ENCODE measurements at places on chromosomes 1 and 21.

- DNase-seq = no peak
These were observed 36.3 kb upstream of the PCBP3 start for GRCh38 chr21:45607021-45607908.

DNA sequence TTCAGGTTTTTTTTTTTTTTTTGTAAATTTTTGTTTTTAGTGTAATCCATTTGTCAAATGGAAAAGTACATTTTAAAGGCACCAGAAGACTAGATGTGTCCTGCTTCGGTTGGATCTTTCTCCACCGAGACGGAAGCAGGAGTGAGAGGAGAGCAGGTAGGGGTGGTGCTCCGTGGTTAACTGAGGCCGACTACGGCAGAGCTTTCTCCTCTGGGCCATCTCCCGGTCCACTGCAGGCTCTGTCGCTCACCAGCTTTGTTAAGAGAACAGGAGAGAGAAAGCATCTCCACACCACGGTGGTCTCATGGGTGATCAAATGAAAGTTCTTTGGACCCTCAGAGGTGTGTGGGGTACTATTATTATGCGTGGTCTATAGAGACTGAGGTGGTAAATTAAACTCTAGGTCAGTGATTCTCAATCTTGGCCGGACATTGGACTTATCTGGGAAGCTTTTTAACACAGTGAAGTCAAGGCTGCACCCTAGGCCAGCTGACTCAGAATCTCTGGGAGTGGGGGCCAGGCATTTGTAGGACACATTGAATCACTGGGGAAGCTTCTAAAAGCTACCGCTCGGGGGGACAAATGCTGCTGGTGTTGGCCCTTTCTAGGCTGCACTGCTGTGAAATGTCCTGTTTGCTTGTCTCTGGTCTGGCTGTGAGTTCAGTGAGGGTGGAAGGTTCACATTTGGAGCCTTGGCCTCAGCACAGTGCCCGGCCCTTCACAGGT lies 25.0 kb downstream of the ABCA4 start:
- no peak for DNase-seq

DNA sequence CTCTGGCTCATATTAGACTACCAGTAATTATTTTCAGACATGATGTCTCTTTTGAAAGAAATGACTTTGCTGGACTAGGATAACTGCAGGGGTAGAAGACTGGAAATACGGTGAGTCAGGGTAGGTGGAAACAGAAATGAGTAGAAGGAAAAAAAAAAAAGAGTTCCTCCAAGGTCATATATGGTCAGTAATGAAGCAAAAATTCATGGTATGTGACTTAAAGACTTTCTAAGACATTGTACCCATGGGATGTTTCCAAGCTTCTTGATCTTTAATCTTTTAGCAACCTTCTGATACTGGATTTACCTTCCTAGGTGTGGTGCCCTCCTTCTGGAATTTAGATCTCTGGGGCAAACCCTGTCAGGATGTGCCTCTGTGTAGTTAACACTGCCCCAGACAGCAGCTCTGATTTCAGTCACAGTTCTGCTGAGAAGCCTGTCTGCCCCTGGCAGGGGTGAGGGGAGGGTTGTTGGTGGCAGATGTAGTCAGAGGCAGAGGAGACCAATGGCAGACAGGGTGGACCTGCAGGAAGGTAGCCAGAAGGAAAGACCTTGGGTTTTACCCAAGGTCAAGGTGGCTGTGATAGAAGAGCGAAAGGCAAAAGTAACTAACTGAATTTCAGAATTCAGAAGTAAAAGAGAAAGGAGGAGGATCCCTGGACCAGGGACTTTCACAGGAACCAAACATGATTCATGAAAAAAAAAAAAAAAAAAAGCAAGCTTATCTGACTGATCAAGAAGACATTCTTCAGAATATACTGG lies 44.1 kb upstream of the BCL10 start:
- no peak for DNase-seq

GRCh38 chr1:218205721-218206120 lies 79.4 kb upstream of the RRP15 start:
- no peak for DNase-seq

DNA sequence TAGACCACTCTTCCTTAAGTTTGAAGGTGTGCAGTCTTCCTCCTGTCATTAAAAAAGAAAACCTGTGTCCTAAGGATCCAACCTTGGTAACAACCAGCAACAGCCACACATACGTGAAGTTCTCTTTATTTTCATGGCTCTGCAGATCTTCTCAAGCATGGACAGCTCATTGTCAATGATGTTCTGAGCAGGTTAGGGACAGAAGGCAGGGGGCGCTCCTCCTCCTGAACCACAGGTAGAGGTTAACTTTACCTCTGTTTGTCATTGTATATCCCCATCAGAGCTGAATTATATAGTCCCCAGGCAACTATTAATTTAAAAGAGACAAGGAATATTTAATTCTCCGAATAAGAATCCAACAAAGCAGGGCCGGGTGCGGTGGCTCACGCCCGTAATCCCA lies 52.5 kb upstream of the CR2 start:
- no peak for DNase-seq

DNA sequence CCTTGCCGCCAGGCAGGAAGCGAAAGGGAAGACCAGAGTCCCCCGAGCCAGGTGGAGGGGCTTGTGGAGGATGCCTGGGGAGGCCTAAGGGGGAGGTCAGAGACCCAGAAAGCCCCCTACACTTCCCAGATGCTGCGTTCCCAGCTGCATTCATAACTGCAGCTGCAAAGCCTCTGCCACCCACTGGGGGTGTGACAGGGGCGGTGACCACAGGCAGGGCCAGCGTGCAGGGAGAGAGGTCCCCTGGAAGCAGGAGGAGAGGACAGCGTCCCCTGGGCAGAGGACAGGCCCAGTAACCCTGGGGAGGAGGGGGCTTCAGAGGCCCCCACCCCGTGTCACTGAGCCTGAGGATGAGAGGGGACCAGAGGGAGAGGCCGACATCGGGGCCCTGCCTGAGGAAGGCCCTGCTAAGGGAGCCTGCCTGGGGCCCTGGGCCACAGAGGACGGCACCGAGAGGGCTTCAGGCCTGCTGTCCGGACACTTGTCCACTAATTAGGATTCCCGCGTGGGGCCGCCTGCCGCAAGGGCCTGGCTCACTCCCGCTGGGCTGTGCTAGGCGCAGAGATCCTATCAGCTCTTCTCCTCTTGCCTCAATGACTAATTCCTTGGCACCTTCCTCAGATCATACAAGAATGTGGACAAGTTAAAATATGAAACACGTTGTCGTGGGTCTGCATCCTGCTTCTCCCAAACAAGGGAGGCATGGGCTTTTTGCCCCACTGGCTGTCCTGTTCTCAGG lies 49.1 kb upstream of the CCDC27 start:
- DNase-seq = no peak

GRCh38 chr1:30856260-30856790 lies 52.2 kb downstream of the SDC3 start:
- DNase-seq = no peak

DNA sequence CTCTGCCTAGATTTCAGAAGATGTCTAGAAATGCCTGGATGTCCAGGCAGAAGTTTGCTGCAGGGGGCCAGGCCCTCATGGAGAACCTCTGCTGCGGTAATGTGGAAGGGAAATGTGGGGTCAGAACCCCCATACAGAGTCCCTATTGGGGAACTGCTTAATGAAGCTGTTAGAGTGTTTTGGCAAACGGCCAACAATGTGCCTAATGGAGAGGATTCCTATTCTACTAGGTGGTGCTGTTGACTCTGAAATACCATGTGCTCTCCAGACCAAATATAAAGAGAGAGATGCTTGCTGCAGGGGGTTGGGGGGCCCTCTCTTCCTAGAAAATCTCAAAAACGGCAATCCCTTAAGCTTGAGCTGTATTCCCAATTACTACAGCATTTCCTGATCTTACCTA lies 57.1 kb upstream of the DR1 start:
- DNase-seq = no peak

DNA sequence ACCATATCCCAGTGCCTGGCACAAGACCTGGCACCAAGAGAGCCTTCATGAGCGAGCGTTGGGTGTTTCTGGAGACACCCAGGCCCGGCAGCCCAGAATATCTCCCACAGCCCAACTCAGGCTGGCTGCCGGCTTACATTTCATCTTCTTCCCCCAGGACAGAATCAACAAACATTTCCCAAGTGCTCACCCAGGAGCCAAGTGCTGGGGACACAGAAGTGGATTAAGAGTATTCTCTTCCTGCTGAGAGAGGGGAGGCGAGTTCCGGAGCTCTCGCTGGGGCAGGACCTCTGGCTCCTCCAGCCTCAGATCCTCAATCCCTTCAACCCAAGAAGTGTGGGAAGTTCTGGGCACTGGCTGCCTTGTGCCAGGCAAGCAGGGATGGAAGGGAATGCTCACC lies 23.6 kb downstream of the IFFO2 start:
- DNase-seq = no peak

DNA sequence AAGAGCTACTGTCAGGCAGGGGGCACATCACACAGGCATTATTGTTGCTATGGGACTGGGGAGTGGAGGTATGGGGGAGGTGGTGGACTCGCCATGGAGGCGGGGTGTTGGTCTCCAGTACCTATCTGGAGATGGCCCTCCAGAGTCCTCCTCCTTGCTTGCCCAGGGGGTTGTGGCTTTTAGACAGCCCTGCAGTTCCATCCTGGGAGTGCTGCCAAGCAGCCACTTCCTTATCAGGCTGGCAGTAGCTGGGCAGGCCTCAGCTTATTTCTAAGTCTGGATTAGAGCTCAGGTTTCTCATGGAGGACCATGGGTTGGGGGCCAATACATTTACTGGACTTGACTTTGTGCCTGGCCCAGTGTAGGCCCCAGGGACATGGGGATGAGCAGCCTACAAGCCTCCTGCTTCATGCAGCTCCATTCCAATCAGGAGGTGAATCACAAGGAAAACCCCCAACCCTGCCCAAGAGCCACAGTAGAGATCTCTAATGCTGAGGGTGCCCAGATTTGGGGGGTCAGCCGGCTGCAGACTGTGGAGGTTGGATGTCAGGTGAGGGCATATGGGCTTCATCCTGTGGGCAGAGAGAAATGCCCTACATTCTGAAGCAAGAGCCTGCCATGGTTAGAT lies 210.7 kb upstream of the EDN2 start:
- no peak for DNase-seq

GRCh38 chr1:9737057-9737456 lies 85.5 kb downstream of the PIK3CD start:
- no peak for DNase-seq
